ENCODE measurements at places on chromosomes 16 and 17.

- no peak for DNase-seq
These were observed 439.0 kb downstream of the HS3ST3B1 start for GRCh38 chr17:14739656-14740431.

GRCh38 chr17:77534137-77534536 lies 393.4 kb downstream of the SEC14L1 start:
- DNase-seq = no peak

GRCh38 chr17:49148171-49148570 lies 15.6 kb downstream of the B4GALNT2 start:
- DNase-seq = no peak

DNA sequence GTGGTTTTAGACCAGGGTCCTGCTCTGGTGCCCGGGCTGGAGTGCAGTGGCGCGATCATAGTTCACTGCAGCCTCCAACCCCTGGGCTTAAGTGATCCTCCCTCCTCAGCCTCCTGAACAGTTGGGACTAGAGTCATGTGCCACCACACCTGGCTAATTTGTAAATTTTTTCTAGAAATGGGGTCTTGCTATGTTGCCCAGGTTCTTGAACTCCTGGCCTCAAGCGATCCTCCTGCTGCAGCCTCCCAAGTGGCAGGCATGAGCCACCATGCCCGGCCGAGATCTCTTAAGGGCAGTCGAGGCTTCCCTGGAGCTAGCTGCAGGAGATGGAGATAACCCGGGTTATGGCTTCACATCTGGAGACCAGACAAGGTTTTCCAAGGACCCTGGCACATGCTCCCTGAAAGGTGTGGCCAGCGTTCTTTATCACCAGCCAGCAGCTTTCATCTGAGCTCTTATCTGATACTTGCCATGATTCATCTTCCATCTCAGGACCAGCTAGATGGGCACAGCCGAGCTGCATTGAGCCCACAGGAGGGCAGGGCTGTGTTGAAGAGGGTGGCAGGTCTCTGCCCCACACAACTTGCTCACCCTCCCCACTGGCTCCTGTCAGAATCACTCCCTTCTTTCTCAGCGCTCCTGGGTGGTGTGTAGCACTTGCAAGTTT lies 28.6 kb downstream of the SCNN1B start:
- no peak for DNase-seq
